ENCODE measurements at places on chromosomes 5 and 9.

DNA sequence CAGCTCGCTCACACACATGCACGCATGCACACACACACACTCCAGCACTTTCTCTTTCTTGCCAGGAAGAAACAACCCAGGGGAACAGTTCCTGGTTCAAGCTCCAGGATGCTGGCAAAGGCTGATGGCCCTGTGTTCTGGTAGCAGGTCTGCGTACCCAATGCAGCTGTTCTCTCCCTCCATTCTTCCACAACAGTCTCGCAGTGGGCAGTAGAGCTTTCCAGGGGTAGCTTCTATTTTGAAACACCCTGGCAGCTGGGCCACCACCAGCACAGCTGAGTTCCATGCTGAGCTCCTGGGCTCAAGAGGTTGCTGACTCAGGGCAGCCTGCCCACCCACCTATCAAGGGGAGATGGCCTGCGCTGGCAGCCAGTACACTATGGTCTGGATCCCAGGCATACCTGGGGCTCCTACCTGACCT is 4.7 kb downstream of the VDAC1 start:
- DNase-seq, result no peak

GRCh38 chr5:76601470-76601869 is 21.7 kb downstream of the F2RL2 start:
- DNase-seq, result no peak

GRCh38 chr5:10489810-10490426 is 48.2 kb downstream of the ROPN1L start:
- no peak for DNase-seq

DNA sequence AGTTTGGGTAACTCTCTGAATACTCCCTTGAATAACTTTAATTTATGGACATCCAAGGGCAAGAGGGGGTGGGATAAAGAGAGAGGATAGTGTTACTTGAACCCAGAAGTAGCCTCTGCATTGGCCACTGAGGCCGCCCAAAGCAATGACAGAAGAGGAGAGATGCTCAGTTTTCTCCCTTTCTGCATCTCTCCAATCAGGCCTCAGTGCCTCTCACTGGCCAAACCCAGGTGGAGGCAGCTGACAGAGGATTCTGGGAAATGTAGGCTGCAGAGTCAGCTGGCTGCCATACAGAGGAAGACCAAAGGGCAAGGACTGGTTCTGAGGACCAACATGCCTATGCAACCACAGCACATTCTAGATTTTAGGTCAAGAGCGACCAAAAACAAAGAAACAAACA is 719.4 kb downstream of the MAT2B start:
- no peak for DNase-seq

DNA sequence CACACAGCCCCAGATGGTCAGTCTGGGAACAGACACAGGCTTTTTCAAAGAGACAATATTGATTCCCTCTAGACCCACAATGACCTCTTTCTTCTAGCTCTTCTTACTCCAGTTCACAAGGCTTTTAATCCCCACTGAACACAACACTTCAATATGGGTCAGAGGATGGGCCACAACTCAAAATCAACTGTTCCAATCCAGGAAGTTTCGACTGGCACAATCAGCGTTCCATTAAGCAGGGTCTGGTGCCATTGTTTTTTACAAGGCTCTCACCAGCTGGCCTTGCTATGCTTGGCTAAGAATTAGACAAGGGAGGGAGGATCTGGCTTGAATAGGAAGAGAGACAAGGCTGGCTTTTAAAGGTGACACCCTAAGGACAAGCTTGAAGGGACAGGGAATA is 199.4 kb upstream of the SLC24A2 start:
- DNase-seq, result no peak

GRCh38 chr5:121982893-121983285 is 21.1 kb downstream of the SRFBP1 start:
- DNase-seq, result no peak

Measured in RWPE2 (cell line).